ENCODE measurements at places on chromosomes 11 and 22.

GRCh38 chr11:111366560-111367410, 12.3 kb downstream of the POU2AF1 start:
- no peak for DNase-seq

DNA sequence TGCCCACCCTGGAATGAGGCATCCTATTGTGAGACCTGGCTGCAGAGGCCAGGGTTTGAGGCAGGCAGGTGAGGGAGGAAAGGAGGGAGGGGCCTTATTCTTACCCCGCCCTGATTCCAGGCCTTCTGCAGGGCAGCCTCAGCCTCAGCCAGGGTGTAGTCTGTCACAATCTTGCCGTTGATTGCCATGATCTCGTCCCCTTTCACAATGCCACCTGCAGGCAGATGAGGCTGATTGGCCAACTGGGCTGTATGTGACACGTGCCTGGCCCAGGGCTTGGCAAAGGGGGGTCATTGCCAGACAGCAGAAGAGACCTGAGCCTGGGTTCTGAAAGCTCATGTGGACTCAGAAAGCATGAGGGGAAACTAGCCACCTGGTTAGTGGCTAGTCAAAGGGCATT, 21.4 kb upstream of the ABCC8 start:
- peak; percentile 64 for DNase-seq

DNA sequence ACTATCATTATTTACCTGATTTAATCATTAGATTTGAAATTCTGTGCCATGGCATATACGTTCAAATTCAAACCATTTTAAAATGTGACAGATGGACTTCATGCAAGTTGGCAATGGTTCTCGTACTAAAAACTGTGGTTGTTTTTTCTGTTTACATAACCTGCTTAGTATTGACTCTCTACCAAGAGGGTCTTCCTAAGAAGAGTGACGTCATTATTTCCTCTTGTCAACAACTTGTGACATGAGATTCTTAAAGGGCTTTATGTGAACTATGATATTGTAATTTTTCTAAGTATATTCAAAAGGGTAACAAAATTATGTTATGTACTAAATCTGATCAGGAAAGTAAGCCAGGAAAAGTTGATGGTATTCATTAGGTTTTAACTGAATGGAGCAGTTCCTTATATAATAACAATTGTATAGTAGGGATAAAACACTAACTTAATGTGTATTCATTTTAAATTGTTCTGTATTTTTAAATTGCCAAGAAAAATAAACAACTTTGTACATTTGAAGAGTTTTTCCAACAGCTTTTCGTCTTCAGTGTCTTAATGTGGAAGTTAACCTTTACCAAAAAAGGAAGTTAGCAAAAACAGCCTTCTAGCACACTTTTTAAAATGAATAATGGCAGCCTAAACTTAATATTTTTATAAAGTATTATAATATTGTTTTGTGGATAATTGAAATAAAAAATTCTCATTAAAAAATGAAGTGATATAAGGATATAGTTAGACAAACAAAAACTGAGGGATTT, 87.0 kb downstream of the GRK3 start:
- no peak for DNase-seq

DNA sequence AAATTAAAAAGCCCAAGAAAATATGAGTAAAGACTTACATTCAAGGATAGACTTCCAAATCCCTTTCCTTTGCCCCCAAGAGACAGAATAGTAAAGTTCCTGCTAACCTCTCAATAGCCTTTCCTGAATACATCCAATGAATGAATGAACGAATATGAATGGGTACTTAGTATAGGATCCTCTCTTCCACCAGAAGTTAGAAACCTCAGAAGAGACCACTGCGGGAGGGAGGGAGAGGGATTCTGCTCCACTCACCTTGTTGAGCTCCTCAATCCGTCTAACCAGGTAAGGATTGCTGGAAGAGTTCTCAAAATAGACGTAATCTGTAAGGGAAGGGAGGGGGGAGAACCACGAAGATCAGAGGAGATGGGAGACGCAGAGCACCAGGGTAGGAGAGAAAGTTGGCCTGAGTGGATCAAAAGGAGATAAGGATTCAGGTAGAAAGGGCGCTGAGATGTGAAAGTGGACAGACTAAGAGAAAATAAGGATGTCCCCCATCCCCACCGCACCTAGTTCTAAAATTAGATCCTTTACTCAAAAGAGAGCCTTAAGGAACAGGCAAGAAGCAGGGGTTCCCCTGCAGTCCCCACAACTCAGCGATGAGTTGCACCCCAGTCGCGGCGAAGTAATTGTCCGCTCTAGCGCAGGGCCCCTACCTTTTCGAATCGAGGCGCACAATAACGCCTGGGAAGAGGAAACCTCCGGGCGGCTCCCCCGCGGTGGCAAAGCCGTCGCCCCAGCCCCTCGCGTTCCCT, 1.1 kb downstream of the MTA2 start:
- no peak for DNase-seq

DNA sequence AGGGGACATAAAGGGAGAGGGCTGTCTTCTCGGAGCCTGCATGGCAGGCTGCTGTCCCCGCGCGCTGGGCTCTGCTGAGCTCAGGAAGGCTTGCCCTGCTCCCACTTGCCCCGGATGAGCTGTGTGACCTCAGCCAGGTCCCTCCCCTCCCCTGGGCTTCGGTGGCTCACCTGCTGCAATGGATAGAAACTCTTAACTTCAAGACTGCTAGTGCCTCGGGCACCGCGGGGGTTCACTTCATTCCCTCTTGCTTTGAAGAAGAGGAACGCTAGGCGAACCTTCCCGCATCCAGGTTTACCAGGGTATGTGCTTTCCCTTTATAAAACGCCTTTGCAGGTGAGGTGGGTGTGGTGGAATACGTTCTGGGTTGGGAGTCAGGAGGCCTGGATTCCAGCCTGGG, 115.0 kb downstream of the PHF21B start:
- no peak for DNase-seq

DNA sequence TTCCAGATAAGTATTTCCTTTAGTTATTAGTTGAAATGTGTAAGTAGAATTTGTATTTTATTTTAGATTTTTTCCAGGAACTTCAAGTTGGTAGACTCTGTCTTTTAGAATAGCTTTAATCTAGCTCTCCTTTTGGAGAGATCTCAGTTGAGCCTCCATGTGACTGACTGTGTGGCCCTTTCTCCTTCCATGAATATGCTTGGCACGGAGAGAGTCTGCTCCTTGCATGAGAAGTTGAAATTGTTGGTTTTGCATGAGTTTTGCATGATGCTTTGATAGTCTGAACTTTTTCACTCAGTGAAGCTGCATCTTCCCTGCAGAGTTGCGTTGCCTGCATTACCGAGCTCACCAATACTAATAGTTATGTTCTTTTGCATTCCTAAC, 32.8 kb upstream of the CTTN start:
- no peak for DNase-seq

DNA sequence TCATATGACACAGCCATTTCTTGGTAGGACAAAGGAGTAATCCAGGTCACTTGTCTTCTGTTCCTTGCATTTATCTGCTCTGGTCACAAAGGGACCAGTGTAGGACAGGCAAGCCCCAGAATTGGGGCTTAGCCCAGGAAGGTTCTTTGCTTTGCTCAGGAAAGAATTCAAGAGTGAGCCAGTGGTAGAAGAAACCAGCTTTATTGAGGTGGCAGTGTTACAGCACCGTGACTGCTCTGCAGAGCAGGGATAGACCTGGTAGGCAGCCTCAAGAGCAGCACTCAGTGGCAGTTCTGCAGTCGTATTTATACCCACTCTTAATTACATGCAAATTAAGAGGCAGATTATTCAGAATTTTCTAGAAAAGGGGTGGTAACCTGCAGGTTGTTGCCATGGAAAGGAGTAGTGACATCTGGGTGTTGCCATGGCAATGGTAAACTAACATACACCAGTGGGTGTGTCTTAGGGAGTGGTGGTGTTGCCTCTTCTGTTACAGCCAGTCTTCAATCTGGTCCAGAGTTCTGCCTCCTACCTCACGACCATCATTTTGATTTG, 84.9 kb upstream of the RAB1B start:
- no peak for DNase-seq
